Activated B cell treated with CpG ODN at 0.5 μM for 24 hours (primary cell): ENCODE measurements at places on chromosomes 4 and X.

GRCh38 chr4:84631573-84631972 lies 48.6 kb downstream of the CDS1 start:
- DNase-seq = no peak

DNA sequence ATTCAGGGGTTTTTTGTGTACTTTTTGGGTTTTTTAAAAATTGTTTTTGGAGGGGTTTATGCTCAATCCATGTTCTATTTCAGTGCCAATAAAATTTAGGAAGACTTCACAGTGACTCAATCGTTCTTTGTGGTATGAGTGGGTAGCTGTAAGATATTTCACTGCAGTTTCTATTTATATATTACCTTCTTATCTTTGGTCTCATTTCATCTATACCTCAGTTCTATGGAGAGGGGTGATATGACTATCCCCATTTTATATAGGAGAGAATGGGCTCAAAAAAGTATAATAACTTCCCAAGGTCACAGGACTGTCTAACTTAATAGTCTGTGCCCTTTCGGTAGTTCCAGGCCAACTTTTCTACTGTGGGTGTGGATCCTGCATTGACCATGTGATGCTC lies 74.4 kb downstream of the MSN start:
- DNase-seq = no peak

DNA sequence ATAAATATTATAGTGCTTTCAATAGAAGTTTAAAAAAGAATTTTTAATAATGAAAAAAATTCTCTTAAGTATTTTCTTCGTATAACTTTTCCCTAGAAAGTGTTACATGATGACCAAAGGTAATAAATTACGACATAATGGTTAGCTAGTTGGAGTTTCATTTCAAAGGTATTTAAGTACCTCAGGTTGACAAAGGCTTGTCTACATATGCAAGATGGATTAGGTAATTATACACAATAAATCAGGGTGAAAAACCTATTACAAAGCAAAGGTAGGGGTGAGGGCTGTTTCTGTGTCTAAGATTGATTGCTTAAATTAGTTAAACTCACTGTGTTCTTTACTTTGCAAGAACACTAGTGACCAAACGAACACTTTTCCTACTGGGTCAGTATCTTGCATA lies 508.5 kb upstream of the FAT1 start:
- no peak for DNase-seq

DNA sequence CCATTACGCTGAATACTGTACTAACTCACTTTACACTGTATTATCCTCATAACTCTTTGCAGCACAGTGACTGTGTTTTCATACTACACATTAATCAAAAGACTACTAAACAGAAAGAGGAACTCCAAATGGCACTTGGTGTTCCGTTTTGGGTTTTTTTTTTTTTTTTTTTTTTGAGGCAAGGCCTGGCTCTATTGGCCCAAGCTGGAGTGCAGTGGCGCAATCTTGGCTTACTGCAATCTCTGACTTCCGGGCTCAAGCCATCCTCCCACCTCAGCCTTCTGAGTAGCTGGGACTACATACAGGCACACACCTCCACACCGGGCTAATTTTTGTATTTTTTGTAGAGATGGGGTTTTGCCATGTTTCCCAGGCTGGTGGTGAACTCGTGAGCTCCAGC lies 10.7 kb downstream of the KLHL8 start:
- peak; percentile 22 for DNase-seq

- peak; percentile 50 for DNase-seq
These were observed 36.4 kb downstream of the TMEM154 start for GRCh38 chr4:152643153-152644035.

DNA sequence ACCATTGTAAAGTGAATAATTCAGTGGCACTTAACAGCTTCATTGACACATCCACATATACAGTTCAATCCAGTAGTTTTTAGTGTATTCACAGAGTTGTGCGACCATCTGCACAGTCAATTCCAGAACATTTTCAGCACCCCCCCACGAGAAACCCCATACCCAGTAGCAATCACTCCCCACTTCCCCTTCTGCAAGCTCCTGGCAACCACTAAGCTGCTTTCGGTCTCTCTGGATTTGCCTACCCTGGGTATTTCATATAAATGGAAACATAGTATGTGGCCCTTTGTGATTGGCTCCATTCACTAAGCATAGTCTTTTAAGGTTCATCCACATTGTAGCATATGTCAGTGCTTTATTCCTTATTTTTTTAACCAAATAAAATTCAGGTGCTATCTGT lies 10.0 kb downstream of the MSL3 start:
- DNase-seq = no peak

GRCh38 chr4:107034091-107034995 lies 1.8 kb downstream of the DKK2 start:
- DNase-seq = no peak

DNA sequence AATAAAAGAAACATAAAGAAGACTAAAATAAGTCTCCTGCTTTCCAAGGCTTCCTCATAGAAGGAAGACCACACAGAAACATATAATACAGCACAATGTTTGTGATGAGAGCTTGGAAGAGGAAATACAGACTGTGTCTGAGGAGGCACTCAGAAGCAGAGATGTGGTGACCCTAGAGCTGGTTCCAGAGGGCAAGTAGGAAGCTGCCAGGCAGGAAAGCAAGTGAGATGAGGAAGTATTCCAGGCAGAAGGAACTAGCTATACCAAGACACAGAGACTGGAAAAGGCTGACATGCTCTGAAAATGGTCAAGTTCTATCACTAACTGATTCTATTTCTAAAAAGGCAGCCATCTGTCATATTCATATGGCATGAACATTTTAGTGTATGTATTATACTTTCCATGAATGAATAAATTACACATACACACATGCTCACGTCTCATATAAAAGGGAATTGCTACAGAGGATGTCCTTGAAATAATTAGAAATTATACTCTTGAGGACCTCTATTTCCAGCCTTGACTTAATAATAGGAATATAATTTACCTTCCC lies 16.6 kb upstream of the HSFX2 start:
- DNase-seq = no peak

- no peak for DNase-seq
These were observed 2.6 kb downstream of the SLC25A31 start for GRCh38 chr4:127732623-127733328.

- no peak for DNase-seq
These were observed 202.2 kb downstream of the SH2D1A start for GRCh38 chrX:124548571-124548970.

DNA sequence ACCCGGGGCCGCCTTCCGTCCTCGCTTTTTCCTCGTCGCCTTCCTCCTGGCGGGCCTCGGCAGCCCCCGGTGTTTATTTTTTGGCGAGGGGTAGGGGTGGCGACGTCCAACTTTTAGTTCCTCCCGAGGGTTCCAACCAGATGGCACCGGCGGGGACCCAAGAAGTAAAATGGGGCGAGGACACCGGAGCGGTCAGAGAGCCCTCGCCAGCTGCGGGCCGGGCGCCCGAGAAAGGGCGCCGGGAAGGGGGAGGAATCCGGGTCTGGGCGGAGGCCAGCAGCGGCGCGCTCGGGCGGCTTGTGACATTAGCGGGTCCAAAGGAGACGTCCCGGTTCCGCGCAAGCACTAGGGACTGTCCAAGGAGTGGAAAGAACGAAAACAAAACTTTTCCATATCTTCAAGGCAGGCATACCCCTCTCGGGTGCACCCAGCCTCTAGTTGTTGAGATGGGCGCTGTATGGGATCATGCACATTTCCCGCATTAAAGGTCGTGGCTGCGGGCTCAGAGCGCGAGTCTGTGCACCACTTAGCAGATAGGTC lies 691 bp upstream of the USP46 start:
- DNase-seq = no peak

DNA sequence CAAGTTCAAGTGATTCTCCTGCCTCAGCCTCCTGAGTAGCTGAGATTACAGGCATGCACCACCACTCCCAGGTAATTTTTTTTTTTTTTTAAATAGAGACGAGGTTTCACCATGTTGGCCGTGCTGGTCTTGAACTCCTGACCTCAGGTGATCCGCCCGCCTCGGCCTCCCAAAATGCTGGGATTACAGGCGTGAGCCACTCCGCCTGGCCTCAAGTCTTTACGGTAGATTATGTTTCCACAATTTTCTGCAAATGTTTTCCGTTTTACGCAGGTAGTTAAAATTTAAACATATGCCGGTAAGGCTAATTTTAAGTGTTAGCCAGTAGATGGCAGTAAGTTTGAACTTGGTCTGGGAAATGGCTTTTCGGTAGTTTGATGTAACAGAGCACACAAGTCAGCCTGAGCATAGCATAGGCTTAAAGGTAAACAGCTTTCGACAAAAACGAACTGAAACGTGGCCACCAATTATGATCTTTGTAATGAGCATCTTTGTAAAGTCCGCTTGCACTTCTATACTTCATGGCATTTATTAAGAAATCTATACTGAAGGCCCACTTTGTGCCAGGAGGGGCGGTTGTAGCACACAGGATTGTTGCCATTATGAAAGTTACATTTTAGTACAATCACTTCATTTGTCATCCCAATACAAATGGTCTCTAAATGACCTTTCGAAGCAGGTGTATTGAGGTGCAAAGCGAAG lies 31.1 kb downstream of the CCKAR start:
- DNase-seq = no peak

- DNase-seq = no peak
These were observed 441.1 kb downstream of the KCNIP4 start for GRCh38 chr4:21507439-21507838.

DNA sequence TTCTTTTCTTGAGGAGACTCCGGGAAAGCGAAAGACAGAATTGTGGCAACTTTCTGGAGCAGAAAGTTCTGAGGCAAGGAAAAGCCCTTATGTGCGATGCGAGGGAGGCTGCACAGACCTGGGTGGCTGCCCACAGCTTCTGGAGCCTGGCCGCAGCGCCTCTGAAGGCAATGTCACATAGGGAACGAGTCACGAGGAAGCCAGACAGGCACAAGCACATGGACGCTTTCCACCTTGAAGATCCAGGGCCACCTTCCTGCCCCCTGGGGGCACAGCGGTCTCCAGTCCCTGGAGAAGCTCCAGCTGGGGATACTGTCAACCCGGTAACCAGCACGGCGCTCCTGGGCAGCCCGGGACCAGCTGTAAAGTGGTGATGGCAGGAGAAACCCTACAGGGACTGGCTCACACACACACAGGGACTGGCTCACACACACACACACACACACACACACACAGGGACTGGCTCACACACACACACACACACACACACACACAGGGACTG lies 69.8 kb downstream of the MTNR1A start:
- no peak for DNase-seq

GRCh38 chr4:171932238-171932637 lies 119.0 kb downstream of the GALNTL6 start:
- DNase-seq = no peak
